ENCODE measurements at places on chromosomes 7 and 10.

DNA sequence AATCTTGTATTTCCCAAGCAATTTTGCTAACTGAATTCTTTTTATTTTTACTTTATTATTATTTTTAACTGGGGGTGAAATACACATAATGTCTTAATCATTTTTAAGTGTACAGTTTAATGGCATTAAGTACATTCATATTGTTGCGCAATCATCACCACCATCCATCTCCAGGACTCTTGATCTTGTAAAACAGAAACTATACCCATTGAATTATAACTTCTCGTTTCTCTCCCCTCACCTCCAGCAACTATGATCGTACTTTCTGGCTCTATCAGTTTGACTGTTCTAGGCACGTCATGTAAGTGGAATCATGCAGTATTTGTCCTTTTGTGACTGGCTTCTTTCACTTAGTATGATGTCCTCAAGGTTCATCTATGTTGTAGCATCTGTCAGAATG lies 108.8 kb downstream of the ARL5B start:
- no peak overlapping the region for H3K27ac ChIP-seq
- H3K4me3 ChIP-seq = no peak overlapping the region
- H3K4me1 ChIP-seq = no peaks in the 10 kb centered on the region
- no peaks in the 10 kb centered on the region for H3K27me3 ChIP-seq
- H3K36me3 ChIP-seq = no peaks in the 10 kb centered on the region

DNA sequence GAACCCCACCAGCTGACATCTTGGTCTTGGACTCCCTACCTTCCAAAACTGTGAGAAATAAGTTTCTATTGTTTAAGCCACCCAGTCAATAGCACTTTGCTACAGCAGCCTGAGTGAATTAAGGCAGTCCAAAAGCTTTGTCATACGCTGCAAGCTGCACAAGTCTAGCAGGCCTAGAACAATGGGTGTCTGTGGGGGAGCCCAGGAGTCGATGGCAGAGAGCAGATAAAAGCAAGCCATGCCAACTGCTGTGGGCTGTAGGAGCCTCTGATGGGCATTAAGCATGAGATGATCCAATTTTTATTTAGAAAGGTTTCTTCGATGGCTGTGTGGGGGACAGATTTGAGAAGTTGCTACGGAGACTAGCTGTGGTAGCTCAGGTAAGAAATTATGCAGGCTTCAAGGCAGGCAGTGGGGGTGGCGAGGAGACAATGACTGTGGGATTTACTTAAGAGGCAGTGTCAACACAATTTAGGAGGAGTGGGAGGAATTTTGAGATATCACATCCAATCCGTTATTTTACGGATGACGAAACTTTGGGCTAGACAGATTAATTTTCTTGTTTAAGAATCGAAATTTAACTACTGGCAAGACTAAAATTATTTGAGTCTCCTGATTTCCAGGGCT lies 110.4 kb downstream of the NRCAM start:
- no peak for DNase-seq
- no peaks in the 10 kb centered on the region for H3K36me3 ChIP-seq
- no peak overlapping the region for H3K27ac ChIP-seq
- no peaks in the 10 kb centered on the region for H3K4me1 ChIP-seq

GRCh38 chr7:88226886-88227516 lies 7.2 kb upstream of the SRI start:
- H3K4me3 ChIP-seq = no peak overlapping the region
- H3K4me1 ChIP-seq = peaks cover 3% of the 10 kb centered on the region
- no peak overlapping the region for H3K27ac ChIP-seq

DNA sequence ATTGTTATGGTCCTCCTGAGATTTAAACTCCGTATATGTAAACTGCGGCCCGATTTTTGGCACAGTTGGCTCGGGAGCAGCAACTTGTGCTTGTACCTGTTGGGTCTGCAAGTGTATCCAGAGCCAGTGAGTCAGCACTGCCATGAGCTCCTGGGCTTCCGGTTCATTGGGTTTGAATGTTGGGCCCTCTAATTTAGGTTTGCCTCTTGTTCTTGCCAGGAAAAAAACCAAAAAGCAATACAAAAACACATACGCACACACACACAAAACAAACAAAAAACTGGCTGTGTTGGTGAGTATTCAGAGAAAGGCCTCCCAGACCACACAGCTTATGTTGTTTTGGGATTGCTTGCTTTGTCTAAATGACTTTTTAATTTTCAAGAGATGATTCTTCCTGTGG lies 26.3 kb downstream of the SND1 start:
- H3K36me3 ChIP-seq = peaks cover 76% of the 10 kb centered on the region
- H3K27ac ChIP-seq = no peak overlapping the region
- no peaks in the 10 kb centered on the region for H3K27me3 ChIP-seq
- H3K4me1 ChIP-seq = no peaks in the 10 kb centered on the region
- DNase-seq = no peak

DNA sequence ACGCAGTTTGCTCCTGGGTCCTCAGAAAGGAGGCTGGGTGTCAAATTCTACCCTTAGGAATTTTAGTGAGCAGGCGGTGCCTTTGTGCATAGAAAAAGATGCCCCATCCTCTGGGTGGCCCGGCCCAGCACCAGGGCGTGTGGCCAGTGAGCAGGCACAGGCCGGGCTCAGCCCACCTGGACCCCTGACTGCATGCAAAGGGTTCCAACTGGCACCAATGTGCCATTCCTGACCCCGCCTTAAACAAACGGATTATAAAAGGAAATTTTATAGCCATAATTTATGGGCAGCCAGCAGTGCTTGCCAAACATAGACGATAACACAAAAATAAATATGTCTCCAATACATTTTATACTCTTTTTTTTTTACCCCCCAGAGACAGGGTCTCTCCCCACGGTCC lies 40.1 kb upstream of the GNA12 start:
- H3K36me3 ChIP-seq = no peaks in the 10 kb centered on the region
- peaks cover 23% of the 10 kb centered on the region for H3K4me1 ChIP-seq
- no peak for DNase-seq
- peaks cover 10% of the 10 kb centered on the region for H3K27me3 ChIP-seq
- H3K4me3 ChIP-seq = no peak overlapping the region
- H3K27ac ChIP-seq = no peak overlapping the region

GRCh38 chr10:126062131-126063032 lies 166.0 kb downstream of the FANK1 start:
- H3K27ac ChIP-seq = no peak overlapping the region
- H3K4me3 ChIP-seq = no peak overlapping the region
- DNase-seq = no peak
- H3K27me3 ChIP-seq = peaks cover 40% of the 10 kb centered on the region
- no peaks in the 10 kb centered on the region for H3K36me3 ChIP-seq

GRCh38 chr7:159139202-159139601 lies 5.5 kb downstream of the VIPR2 start:
- no peak overlapping the region for H3K27ac ChIP-seq
- H3K4me1 ChIP-seq = no peaks in the 10 kb centered on the region
- no peaks in the 10 kb centered on the region for H3K36me3 ChIP-seq
- no peak overlapping the region for H3K4me3 ChIP-seq

DNA sequence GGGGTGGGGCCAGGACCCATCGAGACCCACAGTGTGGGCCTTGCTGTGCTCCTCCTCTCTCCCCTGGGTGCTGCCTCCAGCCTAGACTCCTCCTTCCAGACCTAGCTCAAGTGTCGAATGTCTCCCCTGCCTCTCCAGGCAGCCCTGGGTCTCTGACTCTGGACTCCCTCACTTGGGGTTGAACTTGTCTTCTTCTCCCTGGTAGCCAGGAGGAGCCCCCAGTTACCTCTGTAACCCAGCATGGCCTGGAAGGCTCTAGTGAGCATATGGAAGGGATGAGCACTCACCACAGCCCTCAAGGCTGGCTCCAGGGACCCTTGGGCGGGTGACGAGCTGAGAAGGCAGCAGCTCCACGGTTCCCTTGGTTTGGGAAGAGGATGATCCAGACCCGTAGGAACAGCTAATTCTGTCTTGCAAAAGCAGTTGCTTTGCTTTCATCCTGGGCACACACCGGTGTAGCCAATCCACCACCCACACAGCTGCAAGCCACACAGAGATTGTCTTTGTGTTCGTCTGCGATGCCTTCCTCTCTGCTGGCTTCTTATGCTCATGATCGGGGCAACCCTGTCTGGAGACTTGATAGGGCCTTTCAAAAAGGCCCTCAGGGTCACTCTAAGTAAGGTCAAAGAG lies 52.3 kb upstream of the ANTXRL start:
- DNase-seq = no peak
- no peak overlapping the region for H3K4me3 ChIP-seq
- no peaks in the 10 kb centered on the region for H3K4me1 ChIP-seq
- no peaks in the 10 kb centered on the region for H3K27me3 ChIP-seq
- no peaks in the 10 kb centered on the region for H3K36me3 ChIP-seq

DNA sequence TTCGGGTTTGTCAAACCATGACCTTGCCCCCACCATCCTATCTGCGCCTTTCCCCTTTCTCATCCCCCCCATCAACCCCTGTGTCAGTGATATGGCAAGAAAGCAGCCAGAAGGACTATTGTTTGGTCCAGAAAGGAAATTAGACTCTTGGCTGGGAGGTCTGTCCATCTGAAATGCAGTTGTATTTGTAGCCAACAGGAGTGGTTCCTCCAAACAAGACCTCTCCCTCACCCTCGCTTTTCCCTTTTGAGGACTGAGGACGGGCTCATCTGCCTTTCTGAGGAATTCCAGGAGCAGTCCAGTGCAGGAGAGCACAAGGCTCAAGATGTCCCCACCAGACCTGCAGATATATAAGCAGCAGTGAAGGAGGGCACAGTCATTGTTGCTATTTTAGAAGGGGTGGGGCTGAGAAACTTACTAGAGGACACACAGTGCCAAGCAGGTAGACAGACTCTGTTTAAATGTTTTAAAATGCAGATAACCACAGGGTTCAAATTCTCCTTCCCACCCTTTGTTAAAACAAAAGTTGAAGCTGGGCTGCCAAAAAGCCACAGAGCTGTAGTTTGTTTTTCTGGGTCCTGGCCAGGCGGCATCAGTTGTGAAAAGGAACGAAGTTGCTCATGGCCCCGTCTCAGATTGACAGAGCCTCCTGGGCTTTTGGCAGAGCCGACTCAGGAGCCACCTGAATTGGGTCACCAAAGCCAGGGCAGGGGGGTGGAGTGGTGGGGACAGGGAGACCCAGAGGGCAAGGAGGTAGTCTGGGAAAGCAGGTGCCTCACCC lies 37.3 kb downstream of the CYP17A1 start:
- H3K4me3 ChIP-seq = no peak overlapping the region
- DNase-seq = no peak
- H3K36me3 ChIP-seq = peaks cover 26% of the 10 kb centered on the region
- H3K4me1 ChIP-seq = peaks cover 7% of the 10 kb centered on the region
- no peak overlapping the region for H3K27ac ChIP-seq

GRCh38 chr7:115441033-115441432 lies 519.1 kb downstream of the MDFIC start:
- H3K36me3 ChIP-seq = no peaks in the 10 kb centered on the region
- no peak overlapping the region for H3K4me3 ChIP-seq
- H3K27me3 ChIP-seq = no peaks in the 10 kb centered on the region
- H3K4me1 ChIP-seq = no peaks in the 10 kb centered on the region

GRCh38 chr7:30869794-30870611 lies 41.6 kb upstream of the AQP1 start:
- H3K27me3 ChIP-seq = no peaks in the 10 kb centered on the region
- H3K4me3 ChIP-seq = no peak overlapping the region
- no peak overlapping the region for H3K27ac ChIP-seq
- H3K36me3 ChIP-seq = peaks cover 7% of the 10 kb centered on the region
- DNase-seq = no peak

DNA sequence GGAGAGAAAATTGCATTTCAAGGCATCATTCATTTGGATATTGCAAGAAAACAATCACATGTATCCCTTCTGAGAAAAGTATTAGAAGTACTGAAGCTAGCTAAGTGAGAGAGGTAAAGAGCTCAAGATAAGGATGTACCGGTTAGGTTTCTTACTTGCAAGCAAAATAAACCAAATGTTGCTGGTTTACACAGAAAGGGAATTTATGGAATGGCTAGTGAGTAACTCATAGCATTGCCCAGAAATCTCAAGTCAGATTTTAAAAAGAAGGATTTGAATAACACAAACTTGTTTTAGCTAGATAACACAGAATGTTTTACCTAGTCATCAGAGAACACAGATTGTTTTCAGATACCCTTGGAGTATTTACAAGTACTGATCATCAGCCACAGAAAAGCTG lies 30.6 kb downstream of the KLHL7 start:
- H3K27ac ChIP-seq = no peak overlapping the region
- no peak overlapping the region for H3K4me3 ChIP-seq
- no peak for DNase-seq
- H3K4me1 ChIP-seq = no peaks in the 10 kb centered on the region
- H3K27me3 ChIP-seq = no peaks in the 10 kb centered on the region
- no peaks in the 10 kb centered on the region for H3K36me3 ChIP-seq

- no peak overlapping the region for H3K27ac ChIP-seq
- no peaks in the 10 kb centered on the region for H3K27me3 ChIP-seq
- no peak for DNase-seq
- H3K4me1 ChIP-seq = no peaks in the 10 kb centered on the region
- H3K36me3 ChIP-seq = no peaks in the 10 kb centered on the region
- no peak overlapping the region for H3K4me3 ChIP-seq
Measured at GRCh38 chr10:18079665-18080295, 60.4 kb upstream of the CACNB2 start.

- H3K4me3 ChIP-seq = no peak overlapping the region
- H3K27me3 ChIP-seq = no peaks in the 10 kb centered on the region
- DNase-seq = no peak
- H3K4me1 ChIP-seq = no peaks in the 10 kb centered on the region
- H3K36me3 ChIP-seq = no peaks in the 10 kb centered on the region
- H3K27ac ChIP-seq = no peak overlapping the region
Measured at GRCh38 chr10:130757821-130758489, 553.6 kb downstream of the TCERG1L start.

Data from K562 (cell line).